ENCODE measurements at places on chromosomes 7 and 10.

DNA sequence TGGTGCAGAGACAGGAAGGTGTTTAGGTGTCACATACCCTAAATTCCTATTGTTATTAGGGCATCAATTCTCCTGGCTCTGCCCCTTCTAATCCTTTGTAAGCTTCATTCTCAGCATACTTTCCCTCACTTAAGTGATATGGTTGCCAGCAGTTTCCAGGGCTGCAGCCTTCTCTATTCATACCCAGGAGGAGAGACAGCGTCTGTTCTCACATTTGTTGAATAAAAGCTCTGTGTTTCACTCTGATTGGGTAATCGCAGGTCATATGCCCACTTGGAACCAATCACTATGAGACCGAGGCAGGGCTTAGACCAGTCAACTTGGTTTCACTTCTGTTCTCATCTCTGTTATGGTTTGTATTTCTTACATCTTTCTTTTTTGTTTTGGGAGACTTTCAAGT is 109.6 kb upstream of the MTPN start:
- no peak for DNase-seq

GRCh38 chr7:4042402-4043045 is 639.6 kb upstream of the FOXK1 start:
- DNase-seq, result no peak

DNA sequence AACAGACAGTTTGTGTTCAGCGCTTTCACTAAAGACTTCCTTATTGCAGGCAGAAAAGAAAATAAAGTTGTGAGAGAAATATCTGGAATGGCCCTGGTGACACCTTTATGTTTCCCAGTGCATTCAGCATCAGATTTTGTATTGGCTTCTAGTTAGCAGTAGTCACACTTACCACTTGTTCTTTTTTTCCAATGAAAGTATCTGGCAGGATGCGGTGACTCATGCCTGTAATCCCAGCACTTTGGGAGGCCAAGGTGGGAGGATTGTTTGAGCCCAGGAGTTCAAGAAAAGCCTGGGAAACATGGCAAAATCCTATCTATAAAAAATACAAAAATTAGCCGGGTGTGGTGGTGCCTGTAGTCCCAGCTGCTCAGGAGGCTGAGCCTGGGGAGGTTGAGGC is 649.6 kb downstream of the LRMDA start:
- no peak for DNase-seq

GRCh38 chr10:128024426-128024825 is 101.8 kb downstream of the MKI67 start:
- no peak for DNase-seq
